Common myeloid progenitor, CD34-positive (primary cell): ENCODE measurements at places on chromosomes 11 and 22.
A peak's percentile ranks its signal among the peaks of the same experiment; 100 is the strongest.

GRCh38 chr11:15745266-15745665 lies 611.1 kb downstream of the SOX6 start:
- DNase-seq: no peak

GRCh38 chr22:29330753-29331152 lies 15.3 kb upstream of the RASL10A start:
- DNase-seq: no peak

DNA sequence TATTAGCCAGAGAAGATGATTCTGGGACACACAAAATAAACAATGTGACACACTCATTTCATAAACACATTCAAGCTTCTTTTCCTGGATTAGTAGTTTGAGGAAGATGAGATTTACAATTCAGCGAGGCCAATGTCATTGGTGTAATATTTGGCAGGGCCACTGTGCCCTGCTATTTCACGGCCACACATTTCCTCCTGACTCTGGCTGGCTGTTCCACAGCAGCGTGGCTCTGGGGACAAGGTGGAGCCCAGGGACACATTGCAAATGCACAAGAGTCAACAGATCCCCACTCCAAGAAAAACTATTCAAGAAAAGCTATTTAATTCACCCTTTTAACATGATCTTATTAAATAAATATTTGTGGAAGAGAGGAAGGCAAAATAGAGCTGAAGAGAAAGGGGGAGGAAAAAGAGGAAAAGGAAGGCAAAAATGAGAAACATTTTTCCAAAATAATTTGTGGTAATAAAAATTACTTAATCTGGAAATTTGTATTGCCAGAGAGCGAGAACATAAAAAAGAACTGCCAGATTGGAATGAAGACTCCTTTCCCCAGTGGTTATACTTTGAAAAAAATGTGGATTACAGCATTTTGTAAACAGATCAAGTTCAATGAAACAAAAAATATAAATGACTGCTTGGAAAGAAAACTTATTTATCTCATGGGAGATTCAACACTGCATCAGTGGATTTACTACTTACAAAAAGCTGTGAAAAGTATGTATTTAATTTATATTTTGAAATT lies 27.1 kb downstream of the NXPE2 start:
- no peak for DNase-seq

- no peak for DNase-seq
Measured at GRCh38 chr11:134932761-134933160, 520.7 kb upstream of the B3GAT1 start.

GRCh38 chr11:36744375-36745168 lies 146.5 kb upstream of the RAG2 start:
- peak; percentile 72 for DNase-seq

DNA sequence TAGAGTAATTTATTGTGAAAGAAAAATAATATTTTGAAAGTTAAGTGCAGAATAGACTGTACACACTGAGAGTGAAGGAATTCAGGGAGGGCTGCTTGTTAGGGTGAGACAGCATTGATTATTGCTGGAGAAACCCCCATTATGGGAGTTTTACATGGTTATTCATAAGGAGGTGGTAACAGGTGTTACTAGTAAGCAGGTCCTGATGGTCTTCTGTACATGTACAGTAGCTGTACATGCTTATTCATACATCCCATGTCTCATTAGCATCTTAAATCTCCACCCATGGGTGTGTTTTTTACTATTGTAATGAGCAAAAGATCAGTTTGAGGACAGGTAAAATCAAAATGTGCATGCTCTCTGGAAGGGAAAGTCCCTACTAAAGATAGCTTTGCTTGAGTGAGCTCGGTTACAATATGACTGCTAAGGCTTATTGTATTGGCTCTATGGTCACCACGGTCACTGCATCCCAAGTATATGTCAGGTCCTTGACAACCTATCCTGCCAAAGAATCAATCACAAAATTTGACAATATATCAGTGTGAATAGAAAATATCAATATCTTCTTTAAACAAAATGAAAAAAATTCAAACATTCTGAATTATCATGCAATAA lies 6.2 kb downstream of the KDM4F start:
- DNase-seq: no peak

- DNase-seq: no peak
Measured at GRCh38 chr22:26444777-26445176, 15.7 kb downstream of the ASPHD2 start.

GRCh38 chr22:31753005-31753633 lies 700 bp upstream of the DEPDC5 start:
- no peak for DNase-seq

GRCh38 chr11:71542879-71543777 lies 5.1 kb upstream of the KRTAP5-9 start:
- no peak for DNase-seq

DNA sequence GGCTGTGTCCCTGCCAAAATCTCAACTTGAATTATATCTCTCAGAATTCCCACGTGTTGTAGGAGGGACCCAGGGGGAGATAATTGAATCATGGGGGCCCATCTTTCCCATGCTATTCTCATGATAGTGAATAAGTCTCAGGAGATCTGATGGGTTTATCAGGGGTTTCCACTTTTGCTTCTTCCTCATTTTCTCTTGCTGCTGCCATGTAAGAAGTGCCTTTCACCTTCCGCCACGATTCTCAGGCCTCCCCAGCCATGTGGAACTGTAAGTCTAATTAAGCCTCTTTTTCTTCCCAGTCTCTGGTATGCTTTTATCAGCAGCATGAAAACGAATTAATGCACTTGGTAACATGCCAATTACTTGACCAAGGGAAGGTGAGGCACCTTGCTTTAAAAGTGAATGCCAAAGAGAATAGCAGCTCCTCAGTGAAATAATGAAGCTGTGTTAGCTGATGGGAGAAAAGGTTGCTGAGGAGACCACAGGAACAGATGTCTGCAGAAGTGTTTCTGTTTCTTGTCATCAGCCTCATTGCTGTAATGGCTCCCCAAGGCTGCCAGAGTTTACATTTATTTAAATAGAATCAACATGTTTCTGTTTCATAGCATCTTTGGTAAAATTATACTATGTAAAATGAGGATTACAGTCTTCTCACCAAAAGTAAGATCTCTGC lies 89.0 kb upstream of the CD44 start:
- DNase-seq: no peak

GRCh38 chr11:60982184-60982583 lies 10.7 kb downstream of the CD6 start:
- DNase-seq: no peak

DNA sequence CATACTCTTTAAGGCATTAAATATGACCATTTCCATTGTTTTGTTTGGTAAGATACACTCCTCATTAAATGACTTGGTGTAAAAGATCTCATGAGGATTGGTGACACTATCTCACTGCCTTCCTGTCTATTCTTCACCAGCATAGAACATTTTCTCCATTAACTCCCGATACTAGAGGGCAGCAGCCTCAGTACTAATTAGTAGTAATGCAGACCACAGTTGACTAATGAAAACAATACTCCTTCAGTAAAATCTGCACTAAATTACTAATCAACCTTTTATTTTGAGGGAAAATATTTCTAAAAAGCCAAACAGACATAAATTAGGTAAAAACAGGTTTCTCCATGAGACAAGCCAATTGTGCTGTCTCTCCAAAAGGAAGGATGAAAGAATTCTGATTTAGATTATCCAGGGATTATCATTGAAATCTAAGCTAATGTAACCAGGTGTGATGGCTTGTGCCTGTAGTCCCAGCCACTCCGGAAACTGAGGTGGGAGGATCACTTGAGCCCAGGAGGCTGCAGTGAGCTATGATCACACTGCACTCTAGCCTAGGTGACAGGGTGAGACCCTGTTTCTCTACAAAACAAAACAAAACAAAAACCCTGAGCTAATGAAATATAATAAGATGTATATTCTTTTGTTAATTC lies 9.4 kb downstream of the PGM2L1 start:
- DNase-seq: peak; percentile 60

- no peak for DNase-seq
Measured at GRCh38 chr11:44839458-44840084, 111.1 kb downstream of the TP53I11 start.

DNA sequence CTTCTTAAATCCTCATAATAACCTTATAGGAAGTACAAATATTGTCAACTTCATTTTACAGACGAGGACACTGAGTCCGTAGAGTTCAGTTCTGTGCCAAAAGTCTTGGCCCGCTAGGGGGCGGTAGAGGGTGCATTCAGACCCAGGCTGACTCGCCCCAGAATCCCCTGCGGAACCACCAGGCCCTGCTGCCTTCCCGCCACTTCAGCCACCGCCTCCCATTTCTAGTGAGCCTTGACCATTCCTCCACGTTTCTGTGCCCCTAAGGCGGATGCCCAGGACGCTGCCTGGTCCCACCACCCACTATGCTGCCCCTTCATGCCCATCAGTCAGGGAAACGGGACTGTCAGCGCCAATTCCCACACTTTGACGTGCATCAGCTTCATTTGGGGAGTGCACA lies 19.1 kb downstream of the SYT13 start:
- no peak for DNase-seq

DNA sequence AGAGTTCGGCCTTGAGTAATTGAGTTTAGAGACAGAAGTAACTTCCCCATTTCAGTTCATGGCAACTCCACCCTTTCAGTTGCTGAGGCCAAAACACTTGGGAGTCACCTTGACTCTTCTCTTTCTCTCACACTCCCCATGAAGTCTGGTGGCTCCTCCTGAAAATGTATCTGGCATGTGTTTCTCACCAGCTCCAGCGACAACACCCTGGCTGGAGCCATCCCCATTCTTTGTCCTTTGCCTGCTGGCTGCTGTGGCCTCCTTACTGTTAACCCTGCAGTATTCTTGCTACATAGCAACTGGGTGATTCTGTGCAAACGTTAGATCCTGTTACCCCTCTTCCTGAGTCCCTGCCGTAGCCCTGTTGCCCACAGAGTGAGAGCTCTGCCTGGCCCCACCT lies 23.8 kb downstream of the SLC6A5 start:
- DNase-seq: no peak

- DNase-seq: no peak
Measured at GRCh38 chr11:62724171-62724570, 3.1 kb downstream of the HNRNPUL2 start.

GRCh38 chr22:25718135-25718840 lies 23.7 kb upstream of the MYO18B start:
- no peak for DNase-seq
